Activated T-helper 2 cell treated with anti-CD3 and anti-CD28 coated beads, Interferon-gamma antibody, Interleukin-2, Interleukin-4, amounts not matched to agents 10 μg/mL and 5 μg/mL and 100 μg/mL, durations not matched to agents 14 hours and 24 hours and 36 hours (primary cell): ENCODE measurements at places on chromosomes 1 and 21.

DNA sequence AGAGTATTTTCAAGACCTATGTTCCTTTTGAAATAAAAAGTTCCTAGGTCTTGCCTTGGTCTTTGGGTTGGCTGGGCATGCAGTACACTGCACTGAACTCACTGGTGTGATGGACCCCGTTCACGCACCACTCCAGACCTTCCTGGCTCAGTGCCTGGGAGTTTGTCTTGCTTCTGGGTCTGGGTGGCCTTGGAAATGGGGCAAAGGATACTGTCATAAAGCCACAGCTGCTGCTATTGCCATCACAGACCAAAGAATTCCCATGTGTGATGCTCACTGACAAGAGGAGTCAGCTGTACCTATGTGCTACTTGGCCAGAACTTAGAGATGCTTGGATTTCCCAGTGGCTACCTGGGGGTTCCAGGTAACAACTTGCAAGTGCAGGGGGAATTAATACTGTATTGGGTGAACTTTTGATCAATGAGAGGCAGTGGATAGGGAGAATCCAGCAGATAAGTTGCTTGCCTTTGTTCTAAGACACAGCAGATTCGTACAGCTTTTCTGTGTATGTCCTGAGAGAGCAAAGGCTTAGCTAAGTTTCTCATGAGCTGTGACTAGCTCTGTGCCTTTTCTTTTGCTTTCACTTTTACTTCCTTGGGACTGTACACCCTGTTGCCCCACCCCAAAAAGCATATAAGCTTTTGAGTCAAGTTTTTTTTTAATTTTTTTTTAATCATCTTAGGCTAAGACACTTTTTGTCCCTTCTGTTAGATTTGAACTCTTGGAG lies 115.3 kb downstream of the RUNX1 start:
- H3K27ac ChIP-seq, result peak overlapping the region; percentile 91
- no peaks in the 10 kb centered on the region for H3K27me3 ChIP-seq
- H3K4me1 ChIP-seq, result peaks cover 83% of the 10 kb centered on the region
- peaks cover 25% of the 10 kb centered on the region for H3K36me3 ChIP-seq

- no peak overlapping the region for H3K27ac ChIP-seq
- H3K4me3 ChIP-seq, result no peak overlapping the region
- no peaks in the 10 kb centered on the region for H3K36me3 ChIP-seq
- H3K27me3 ChIP-seq, result no peaks in the 10 kb centered on the region
These were observed 1263.1 kb downstream of the KCNT2 start for GRCh38 chr1:195345149-195345548.

- H3K4me3 ChIP-seq, result peak overlapping the region; percentile 67
- peak overlapping the region; percentile 93 for H3K27ac ChIP-seq
- peaks cover 9% of the 10 kb centered on the region for H3K36me3 ChIP-seq
- DNase-seq, result peak; percentile 79
- peaks cover 79% of the 10 kb centered on the region for H3K4me1 ChIP-seq
- H3K27me3 ChIP-seq, result no peaks in the 10 kb centered on the region
These were observed 15.7 kb downstream of the ABCG1 start for GRCh38 chr21:42234464-42235241.

DNA sequence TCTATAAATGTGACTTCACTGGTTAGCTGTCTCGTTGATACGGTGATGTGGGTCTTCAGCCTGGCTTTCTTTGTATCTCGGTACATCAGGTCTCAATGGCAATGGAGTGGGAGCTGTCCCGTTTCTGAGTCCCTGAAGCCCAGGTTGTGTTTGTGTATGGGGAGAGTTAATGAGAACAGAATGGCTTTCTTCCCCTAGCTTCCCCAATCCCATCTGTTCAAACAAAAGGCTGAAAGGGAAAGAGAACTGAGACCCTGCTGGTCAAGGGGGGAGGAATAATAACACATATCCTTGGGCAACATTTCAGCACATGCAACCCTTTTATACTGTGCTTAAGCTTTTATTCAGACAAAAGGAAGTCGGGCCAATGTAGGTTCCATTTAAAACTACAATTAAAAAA lies 28.4 kb upstream of the CASQ2 start:
- no peaks in the 10 kb centered on the region for H3K4me1 ChIP-seq
- no peak for DNase-seq
- H3K36me3 ChIP-seq, result no peaks in the 10 kb centered on the region
- peaks cover 10% of the 10 kb centered on the region for H3K27me3 ChIP-seq

DNA sequence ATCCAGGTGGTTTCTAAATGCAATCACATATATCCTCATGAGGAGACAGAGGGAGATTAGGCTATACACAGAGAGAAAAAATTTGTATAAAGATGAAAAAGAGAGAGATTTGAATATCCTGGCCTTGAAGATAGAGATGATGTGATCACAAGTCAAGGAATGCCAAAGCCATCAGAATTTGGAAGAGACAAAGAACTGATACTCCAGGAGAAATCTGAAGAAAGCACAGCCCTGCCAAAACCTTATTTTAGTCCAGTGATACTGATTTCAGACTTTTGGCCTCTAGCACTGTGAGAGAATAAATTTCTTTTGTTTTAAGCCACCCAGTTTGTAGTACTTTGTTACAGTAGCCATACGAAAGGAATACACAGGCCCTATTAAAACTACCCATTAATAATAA lies 33.4 kb downstream of the DOCK7 start:
- H3K4me3 ChIP-seq, result no peak overlapping the region
- no peaks in the 10 kb centered on the region for H3K27me3 ChIP-seq
- H3K4me1 ChIP-seq, result no peaks in the 10 kb centered on the region
- no peaks in the 10 kb centered on the region for H3K36me3 ChIP-seq
- no peak for DNase-seq
- H3K27ac ChIP-seq, result no peak overlapping the region

- no peak overlapping the region for H3K27ac ChIP-seq
- H3K4me1 ChIP-seq, result peaks cover 14% of the 10 kb centered on the region
- no peaks in the 10 kb centered on the region for H3K36me3 ChIP-seq
- H3K4me3 ChIP-seq, result no peak overlapping the region
- no peak for DNase-seq
- H3K27me3 ChIP-seq, result peaks cover 20% of the 10 kb centered on the region
These were observed 2.8 kb upstream of the FAM131C start for GRCh38 chr1:16076031-16076864.

DNA sequence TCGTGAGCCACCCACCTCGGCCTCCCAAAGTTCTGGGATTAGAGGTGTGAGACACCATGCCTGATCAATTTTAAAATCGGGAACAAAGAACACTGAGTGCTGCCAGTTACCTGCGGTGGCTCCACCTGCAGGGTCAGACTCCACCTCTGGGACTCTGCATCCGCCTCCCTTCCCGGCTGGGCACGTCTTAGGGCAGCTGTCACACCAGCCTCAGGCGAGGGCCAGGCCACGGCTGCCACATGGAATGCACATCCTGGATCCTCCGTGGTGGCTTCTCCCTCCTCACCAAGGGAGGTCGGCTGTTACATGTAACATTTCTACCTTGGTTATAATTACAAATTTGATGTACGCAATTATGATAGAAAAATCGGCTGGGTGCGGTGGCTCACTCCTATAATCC lies 5.9 kb upstream of the MXRA8 start:
- H3K4me1 ChIP-seq, result peaks cover 2% of the 10 kb centered on the region
- no peak overlapping the region for H3K27ac ChIP-seq
- H3K36me3 ChIP-seq, result no peaks in the 10 kb centered on the region
- DNase-seq, result no peak

GRCh38 chr1:164719676-164720439 lies 160.9 kb downstream of the PBX1 start:
- no peaks in the 10 kb centered on the region for H3K27me3 ChIP-seq
- no peak overlapping the region for H3K4me3 ChIP-seq
- H3K36me3 ChIP-seq, result no peaks in the 10 kb centered on the region
- no peak overlapping the region for H3K27ac ChIP-seq
- peaks cover 10% of the 10 kb centered on the region for H3K4me1 ChIP-seq
- DNase-seq, result no peak

DNA sequence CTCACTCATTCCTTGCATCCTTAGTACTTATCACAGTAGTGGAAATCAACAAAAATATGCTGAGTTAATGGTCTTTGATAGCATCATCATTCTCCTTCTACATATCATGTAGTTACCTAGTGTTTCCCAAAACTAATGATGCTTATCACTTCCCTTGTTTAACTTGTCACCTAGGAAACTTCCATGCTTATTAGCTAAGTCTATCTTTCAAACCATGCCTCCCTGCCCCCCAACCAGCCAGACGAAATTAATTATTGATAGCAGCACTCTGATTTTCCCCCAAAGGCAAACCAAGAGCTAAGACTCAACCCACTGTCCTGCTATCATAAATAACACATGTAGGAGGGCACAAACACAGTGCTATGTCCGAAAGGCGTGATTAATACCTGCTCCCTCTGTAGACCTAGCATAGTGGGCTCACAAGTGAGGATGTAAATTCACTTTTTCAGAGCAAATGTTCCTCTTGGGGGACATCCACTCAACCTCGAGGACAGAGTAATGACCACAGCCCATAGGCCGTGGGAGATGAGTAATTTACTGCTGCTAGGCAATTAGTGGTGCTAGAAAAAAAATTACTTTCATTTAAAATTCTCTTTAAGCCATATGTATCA lies 25.8 kb upstream of the LPAR3 start:
- no peak for DNase-seq
- no peak overlapping the region for H3K27ac ChIP-seq
- H3K36me3 ChIP-seq, result no peaks in the 10 kb centered on the region
- peaks cover 5% of the 10 kb centered on the region for H3K4me1 ChIP-seq
- H3K27me3 ChIP-seq, result peaks cover 8% of the 10 kb centered on the region

- H3K4me3 ChIP-seq, result no peak overlapping the region
- peaks cover 11% of the 10 kb centered on the region for H3K4me1 ChIP-seq
- H3K27me3 ChIP-seq, result no peaks in the 10 kb centered on the region
- H3K27ac ChIP-seq, result no peak overlapping the region
These were observed 58.2 kb downstream of the ZNF644 start for GRCh38 chr1:90963651-90964050.

GRCh38 chr1:18965206-18966173 lies 9.0 kb upstream of the IFFO2 start:
- peaks cover 10% of the 10 kb centered on the region for H3K27me3 ChIP-seq
- peaks cover 9% of the 10 kb centered on the region for H3K4me1 ChIP-seq
- no peak overlapping the region for H3K4me3 ChIP-seq
- DNase-seq, result no peak
- H3K27ac ChIP-seq, result peak overlapping the region; percentile 8

GRCh38 chr1:59292562-59292961 lies 4.3 kb upstream of the FGGY start:
- no peak for DNase-seq
- H3K36me3 ChIP-seq, result no peaks in the 10 kb centered on the region
- H3K27me3 ChIP-seq, result peaks cover 2% of the 10 kb centered on the region

- H3K4me1 ChIP-seq, result no peaks in the 10 kb centered on the region
- no peaks in the 10 kb centered on the region for H3K36me3 ChIP-seq
- H3K27ac ChIP-seq, result no peak overlapping the region
- DNase-seq, result no peak
- no peaks in the 10 kb centered on the region for H3K27me3 ChIP-seq
These were observed 120.2 kb upstream of the KCNE2 start for GRCh38 chr21:34243562-34243961.

DNA sequence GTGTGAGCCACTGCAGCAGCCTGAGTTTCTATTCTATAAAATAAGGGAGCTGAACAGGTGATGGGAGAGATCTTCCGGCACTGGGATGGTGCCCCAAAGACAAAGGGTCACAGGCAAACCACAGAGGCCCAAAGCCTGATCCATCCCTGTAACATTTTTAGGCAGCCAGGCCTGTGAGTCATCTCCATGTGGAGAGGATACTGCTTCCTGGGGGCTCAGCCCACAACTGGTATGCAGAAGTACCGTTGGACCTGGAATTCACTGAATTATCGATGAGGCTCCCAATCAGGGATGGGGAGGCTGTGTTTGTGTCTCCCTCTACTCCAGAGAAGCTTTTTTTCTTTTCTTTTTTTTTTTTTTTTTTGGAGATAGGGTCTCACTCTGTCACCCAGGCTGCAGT lies 48.8 kb upstream of the WASF2 start:
- no peak overlapping the region for H3K27ac ChIP-seq
- peaks cover 6% of the 10 kb centered on the region for H3K4me1 ChIP-seq
- peaks cover 15% of the 10 kb centered on the region for H3K36me3 ChIP-seq
- no peak overlapping the region for H3K4me3 ChIP-seq
- no peaks in the 10 kb centered on the region for H3K27me3 ChIP-seq

- H3K27ac ChIP-seq, result no peak overlapping the region
- no peak overlapping the region for H3K4me3 ChIP-seq
- no peak for DNase-seq
- H3K36me3 ChIP-seq, result no peaks in the 10 kb centered on the region
These were observed 12.4 kb upstream of the PLXNA2 start for GRCh38 chr1:208256556-208256955.

- H3K27ac ChIP-seq, result no peak overlapping the region
- H3K4me3 ChIP-seq, result no peak overlapping the region
- no peaks in the 10 kb centered on the region for H3K36me3 ChIP-seq
- H3K27me3 ChIP-seq, result no peaks in the 10 kb centered on the region
These were observed 768.4 kb downstream of the LTN1 start for GRCh38 chr21:28224191-28224726.

DNA sequence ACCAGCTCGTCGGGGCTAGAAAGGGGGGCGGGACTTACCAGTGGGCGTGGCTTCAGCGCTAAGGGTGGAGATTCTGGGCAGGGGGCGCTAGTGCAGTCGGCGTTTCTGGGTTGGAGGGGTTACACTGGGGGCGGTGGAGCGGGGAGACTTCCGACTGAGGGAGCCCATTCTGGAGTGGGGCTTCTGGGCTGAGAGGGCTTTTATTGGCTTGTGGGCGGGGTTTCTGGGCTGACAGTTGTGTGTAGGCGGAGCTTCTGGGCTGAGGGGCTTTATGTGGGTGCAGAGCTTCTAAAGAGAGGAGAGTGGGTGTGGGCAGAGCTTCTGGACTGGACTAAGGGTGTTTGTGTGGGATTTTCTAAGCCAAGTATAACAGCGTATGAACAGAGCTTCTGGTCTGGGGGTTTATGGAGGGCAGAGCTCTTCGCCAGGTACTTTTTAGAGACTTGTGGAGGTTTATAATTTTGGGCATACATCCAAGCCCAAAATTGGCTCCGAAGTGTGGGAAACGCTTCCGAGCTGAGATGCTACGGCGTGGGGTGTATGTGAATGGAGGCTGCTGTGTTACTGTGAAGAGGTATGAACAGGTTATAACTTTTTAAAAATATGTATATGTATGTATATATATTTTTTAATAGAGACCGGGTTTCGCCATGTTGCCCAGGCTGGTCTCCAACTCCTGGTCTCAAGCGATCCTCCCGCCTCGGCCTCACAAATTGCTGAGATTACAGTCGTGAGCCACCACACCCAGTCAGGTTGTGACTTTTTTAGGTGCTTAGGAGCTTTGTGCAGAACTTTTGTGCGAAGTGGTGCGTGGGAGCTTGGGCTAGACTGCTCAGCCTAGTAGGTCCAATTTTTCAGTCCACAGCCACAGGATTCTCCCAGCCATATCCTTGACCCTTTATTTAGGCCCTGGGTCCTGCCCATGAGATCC lies 825 bp downstream of the TMEM39B start:
- H3K4me3 ChIP-seq, result peak overlapping the region; percentile 87
- peak overlapping the region; percentile 85 for H3K27ac ChIP-seq
- DNase-seq, result no peak
- H3K36me3 ChIP-seq, result peaks cover 33% of the 10 kb centered on the region
